ENCODE measurements at places on chromosomes 3 and 15. TPM values are rescaled to one million over a fixed set of nuclear protein-coding genes. Genes with fewer than 3 reads are reported as not detected.

Gene ABI3BP
- not detected for total RNA-seq

Gene C2CD4A
- total RNA-seq = 0.17 TPM

Gene FAM43A
- total RNA-seq = 13.0 TPM

Gene RARRES1
- not detected for total RNA-seq

Gene EXD1
- total RNA-seq = not detected

Gene CTSH
- total RNA-seq = 57.3 TPM

Gene PCLAF
- total RNA-seq = 58.6 TPM

Gene GHRL
- total RNA-seq = 2.4 TPM

Gene PDCD10
- 66.2 TPM for total RNA-seq

Gene TMEM108
- total RNA-seq = not detected

Gene HHLA2
- 1.2 TPM for total RNA-seq

Gene SELENOT
- 140 TPM for total RNA-seq

Gene MTHFS
- total RNA-seq = 32.2 TPM

Gene ATP13A5
- total RNA-seq = not detected

Gene GCHFR
- total RNA-seq = 31.3 TPM

Gene FBXL22
- total RNA-seq = 0.83 TPM

Gene FBXL2
- total RNA-seq = not detected
